ENCODE measurements at places on chromosomes 2 and 18.

- DNase-seq: no peak
These were observed 473.5 kb upstream of the MYT1L start for GRCh38 chr2:2804528-2804927.

DNA sequence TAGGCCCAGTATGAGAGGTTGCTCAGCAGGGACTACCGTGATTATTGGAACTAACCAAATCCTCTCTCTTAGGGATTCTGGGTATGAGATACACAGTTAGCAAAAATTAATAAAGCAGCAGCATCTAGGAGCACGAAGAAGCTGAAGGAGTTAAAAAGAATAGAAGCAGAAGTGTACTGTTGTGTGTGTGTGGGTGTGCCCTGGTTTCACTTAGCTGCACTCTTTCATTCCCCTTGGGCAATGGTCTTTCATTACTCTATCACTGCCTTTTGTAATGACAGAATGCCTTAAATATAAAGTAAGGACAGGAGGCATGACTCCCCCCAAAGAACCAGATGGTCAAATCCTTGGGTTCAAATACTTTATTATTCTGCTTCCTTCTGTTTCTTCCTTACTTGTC, 115.9 kb upstream of the CD302 start:
- no peak for DNase-seq

DNA sequence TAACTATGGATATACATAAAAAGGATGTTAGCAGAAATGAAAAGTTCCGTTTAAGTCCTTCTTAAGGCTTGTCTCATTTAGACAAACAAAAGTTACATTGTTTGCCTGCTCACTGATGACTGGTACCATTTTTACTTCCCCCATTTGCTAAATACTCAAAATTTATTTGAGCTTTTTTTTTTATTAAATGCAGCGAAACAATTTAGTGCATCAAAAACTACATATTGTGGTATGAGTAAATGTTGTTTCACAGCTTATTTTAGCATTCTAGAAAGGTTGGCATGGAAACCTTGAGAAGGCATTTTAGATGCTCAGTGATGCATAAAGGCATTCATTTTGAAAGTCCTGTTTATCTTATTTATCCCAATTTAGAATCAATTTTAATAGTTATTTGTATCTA, 100.0 kb downstream of the MAP2 start:
- no peak for DNase-seq

DNA sequence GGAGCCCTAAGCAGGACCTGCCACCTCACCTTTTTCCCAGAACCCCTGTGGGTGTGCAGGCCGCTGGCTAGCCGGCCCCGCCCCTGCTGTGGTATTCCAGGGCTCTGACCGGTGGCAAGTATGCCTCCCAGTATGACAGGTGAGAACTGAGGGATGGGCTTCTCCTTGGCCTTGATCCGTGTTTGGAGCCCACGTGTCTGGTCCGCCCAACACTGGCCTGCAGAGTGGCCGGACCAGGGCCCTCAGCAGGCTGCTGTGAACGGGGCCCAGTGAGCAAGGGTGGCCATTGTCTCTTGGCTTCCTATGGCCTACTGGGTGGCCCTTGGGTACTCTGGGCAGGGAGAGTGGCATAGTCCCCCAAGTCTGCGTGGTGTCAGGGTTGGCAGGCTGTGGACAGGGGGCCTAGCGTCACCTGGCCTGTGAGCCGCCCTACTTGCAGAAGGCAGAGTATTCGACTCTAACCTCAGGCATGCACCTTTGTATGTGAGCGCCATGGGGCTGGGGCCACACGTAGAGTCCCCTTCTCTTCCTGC, 1.8 kb downstream of the RNPEPL1 start:
- DNase-seq: no peak

- no peak for DNase-seq
These were observed 80.9 kb downstream of the SP100 start for GRCh38 chr2:230496891-230497290.

DNA sequence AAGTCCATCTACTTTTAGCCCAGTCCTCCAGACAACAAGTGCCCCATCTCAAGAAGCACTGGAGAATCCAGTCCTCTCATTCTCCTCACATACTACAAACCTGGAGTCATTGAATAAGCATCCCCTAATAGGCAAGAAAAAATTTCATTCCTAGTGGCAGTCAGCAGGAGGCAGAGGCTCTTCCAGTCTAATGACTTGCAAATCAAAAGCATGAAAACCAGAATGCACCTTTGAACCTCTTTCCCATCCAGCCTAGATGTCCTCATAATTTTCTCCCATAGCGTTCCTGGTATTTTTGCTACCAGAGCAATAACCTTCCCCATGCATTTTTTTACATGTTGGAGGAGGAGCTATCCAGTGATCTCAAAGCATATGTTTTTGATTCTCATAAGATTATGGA, 252.6 kb downstream of the TTC32 start:
- no peak for DNase-seq

DNA sequence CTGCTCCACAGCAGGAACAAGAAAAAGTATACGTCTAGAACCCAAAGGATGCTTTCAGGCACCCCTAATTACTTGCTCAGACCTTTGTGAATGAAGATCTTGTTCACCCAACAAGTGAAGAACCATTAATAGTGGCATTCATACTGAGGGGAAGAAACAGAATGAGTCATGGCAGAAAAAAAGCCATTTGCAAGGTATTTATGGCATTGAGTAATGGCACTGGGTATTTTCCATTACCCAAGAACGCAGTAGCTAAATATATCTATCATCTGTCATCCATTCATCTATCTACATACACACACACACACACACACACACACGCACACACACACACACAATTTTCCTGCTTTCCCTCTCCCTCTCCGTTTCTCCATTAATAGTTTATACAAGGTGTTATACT, 56.4 kb upstream of the XIRP2 start:
- DNase-seq: no peak

GRCh38 chr2:201621293-201621999, 21.9 kb downstream of the TMEM237 start:
- no peak for DNase-seq

- DNase-seq: no peak
These were observed 292.2 kb downstream of the AFF3 start for GRCh38 chr2:99850084-99850710.

DNA sequence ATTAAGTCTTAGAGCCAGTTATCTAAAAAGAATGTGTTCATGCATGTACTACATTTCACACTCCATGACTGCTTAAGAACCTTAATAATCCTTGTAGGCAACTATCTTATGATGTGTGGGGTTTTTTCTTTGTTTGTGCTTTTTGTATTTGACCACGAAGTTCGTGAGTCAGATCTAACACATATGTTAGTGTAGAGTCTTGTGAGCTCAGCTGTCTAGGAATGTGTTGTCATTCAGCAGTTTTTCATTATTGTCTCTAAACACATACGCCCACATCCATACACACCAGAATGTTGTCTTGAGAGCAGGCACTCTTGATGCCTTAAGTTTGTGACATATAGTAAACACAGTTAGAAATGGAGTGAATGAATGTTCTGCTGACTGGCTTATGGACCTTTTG, 38.4 kb downstream of the CAB39 start:
- no peak for DNase-seq

GRCh38 chr18:46915800-46916550, 1.3 kb downstream of the PIAS2 start:
- DNase-seq: no peak

GRCh38 chr2:237604960-237605359, 14.4 kb upstream of the RAB17 start:
- no peak for DNase-seq

DNA sequence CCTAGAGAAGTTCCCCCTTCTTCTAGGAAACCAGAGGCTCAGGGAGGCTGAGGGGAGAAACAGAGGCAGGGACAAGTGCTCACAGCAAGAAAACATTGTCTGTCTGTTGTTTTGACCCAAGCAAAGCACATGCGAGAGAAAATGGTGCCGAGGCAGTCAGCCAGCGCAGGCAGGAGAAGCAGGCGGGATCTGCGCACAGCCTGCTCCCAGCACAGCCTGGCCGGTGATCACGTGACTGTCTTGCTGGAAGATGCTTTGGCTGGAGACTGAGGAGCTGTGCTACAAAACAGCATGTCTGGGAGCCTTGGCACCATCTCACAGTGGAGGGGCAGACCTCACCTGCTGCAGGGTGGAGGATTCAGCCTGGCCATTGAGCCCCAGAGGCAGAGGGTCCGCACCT, 93.7 kb upstream of the MYCN start:
- DNase-seq: no peak

GRCh38 chr2:167192833-167193232, 304.6 kb downstream of the XIRP2 start:
- no peak for DNase-seq

GRCh38 chr2:46229134-46230063, 67.8 kb upstream of the EPAS1 start:
- DNase-seq: no peak

- no peak for DNase-seq
These were observed 318.2 kb upstream of the NRXN1 start for GRCh38 chr2:51350100-51350499.

- no peak for DNase-seq
These were observed 98.6 kb downstream of the AAK1 start for GRCh38 chr2:69544951-69545350.

- DNase-seq: no peak
These were observed 56.4 kb upstream of the TCF7L1 start for GRCh38 chr2:85076618-85077274.

- DNase-seq: no peak
These were observed 72.5 kb downstream of the SH3BP4 start for GRCh38 chr2:235024191-235024860.

- DNase-seq: no peak
These were observed 134.3 kb downstream of the SOCS6 start for GRCh38 chr18:70423120-70423519.

- DNase-seq: no peak
These were observed 16.1 kb upstream of the TTLL4 start for GRCh38 chr2:218694405-218695145.

DNA sequence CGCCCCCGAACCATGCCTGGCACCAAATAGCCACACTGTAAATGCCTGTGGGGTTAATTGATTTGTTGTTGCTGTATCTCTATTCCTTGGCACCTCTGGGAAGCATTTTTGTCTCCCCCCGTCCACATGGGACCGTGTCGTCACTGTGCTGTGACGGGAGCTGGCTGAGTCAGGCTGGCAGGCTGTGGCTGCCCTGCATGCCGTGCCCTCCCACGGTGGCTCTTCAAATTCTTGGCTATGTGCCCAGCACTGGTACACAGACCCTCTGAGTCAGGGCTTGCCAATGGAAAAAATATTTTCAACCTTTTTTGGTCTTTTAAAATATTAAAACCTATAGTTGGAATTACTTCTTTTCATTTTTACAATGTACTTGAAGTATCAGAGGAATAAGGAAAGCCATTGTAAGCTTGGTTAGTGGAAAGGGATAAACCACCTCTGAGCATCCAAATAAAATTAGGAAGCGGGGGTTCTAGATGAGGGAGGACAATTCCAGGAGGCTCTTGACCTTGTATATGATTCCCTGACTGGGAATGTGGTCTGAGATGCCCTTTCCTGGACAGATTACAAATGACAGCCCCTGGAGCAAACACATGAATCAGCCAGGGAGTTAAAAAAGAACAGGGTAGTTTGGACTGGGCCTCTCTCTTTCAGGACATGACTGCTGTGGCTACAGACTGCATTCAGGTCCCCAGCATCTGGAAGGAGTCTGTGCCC, 59.4 kb downstream of the DGKD start:
- DNase-seq: no peak
